ENCODE measurements at places on chromosomes 3 and 15.

DNA sequence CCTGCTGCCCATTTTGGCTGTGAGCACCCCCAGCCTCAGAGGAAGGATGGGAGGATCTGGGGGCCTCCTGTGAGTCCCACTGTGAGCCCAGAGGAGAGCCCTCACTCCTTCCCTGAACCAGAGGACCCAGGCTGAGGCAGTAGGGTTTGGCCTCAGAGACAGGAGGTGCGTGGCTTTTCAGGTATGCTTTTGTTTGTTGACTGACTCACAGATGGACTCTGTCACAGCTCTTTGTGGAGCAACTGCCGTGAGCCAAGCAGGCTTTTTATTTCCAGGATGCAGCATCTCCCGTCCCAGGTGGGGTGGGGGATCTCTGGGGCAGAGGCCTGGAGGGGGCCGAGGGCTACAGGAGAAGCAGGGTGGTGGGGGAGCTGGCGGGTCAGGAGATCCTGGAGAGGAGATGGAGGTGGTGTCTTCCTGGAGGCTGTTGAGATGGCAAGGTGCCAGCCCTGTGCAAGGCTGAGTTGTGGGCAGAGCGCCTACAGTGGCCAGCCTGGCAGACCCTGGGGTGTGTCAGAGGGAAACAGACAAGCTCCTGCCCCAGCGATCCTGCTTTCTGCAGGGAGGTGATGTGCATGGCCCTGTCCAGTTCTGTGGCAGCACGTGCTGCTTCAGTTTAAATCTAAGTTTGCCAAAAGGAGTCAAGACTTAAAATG lies 24.0 kb downstream of the PLXNA1 start:
- no peak for DNase-seq

DNA sequence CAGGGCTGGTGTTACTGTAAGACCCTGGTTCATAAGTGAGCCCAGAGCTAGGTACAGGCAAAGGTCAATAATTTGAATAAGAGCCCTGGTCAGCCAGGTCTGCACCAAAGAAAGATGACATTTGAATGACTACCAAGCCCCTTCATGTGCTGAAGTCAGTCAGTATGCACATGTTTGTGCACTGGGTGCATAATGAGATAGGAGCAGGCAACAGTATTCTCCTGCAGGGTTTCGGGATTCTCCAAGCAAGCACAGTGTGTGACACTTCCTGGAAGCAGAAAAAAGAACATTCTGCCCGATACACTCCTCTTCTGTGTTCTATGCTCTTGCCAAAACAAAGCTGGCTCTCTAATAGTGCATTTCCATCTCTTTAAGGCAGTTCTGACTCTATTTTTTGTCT lies 5.5 kb upstream of the IMPDH2 start:
- DNase-seq: no peak

- no peak for DNase-seq
These were observed 85.4 kb downstream of the PPM1L start for GRCh38 chr3:160841455-160841854.

GRCh38 chr3:60177726-60178125 lies 1073.5 kb downstream of the FHIT start:
- DNase-seq: no peak

DNA sequence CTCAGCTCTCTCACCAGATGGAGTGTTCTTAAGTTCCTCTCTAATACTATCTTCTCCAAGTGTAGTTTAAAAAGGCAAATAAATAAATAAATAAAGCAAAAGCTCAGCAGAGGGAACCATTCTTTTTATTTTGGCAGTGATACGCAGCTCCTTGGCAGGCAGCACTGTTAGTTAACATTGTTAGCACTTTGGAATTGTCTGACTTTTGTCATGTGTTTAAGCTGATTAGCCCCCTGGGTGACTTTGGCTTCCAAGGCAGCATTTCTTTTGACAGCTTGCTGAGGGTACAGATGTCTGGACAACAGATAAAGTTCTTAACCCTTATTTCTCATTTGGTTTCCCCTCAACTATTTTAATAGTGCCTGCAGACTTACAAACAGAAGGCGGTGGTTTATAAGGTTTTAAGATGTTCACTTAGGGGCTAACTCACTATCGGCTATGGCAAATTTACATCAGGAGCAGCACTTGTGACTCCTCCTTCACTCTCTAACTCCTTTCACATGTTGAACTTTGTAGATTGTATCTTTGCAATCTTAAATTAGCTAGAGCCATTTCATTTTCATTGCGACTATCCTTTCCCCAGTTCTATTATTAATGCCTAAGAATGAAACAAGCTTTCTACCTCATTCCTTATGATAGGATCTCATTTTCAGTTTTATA lies 213.4 kb downstream of the ZBBX start:
- DNase-seq: no peak

DNA sequence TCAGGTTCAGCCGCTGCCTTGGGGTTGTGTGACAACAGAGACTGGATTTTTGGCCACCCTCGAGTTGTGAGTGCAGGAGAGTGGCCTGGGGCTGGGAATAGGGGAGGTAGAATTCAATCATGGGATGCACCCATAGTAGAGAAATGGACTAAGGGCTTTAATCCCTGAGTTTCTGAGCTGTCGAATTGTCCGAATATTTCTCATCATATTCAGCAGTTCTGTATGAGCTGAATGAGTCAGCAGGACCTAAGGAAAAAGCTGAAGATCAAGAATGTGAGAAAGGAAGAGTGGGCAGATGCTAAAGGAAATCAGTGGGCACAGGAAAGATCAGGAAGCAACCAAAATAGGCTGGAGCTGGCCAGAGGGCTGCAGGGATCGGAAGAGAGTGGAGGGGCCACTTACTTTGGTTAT lies 44.4 kb upstream of the SACM1L start:
- no peak for DNase-seq

DNA sequence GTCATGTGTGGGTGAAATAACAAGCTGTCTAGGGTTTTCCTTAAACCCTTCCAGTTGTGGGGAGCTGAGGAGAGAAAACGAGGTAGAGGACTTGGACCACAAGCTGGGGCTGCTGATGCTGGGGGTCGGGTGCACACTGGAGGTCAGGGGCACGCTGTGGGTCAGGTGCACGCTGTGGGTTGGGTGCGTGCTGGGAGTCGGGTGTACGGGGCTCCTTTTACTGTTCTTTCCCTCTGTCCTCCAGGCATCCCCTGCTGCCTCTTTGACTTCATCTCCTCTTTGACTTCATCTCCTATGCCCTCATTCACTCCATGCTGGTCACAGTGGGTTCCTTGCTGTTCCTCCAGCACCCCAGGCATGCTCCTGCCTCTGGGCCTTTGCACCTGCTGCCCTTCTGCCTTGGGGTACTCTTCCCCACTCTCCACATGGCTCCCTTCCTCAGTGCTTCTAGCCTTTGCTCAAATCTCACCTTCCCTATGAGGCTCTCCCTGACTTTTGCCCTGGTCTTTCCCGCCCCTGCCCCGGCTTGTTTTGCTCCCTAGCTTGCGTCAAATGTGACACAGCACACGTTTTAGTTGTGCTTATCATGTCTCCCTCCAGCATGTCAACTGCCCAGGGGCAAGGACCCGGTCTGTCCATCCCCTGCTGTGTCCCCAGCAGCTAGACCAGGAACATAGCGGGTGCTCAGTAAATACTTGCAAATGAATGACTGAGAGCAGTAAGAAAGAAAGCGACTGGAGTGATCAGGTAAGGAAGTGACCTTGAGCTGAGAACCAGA lies 45.4 kb downstream of the WNT7A start:
- DNase-seq: no peak

GRCh38 chr3:85939074-85939482 lies 980.3 kb downstream of the CADM2 start:
- DNase-seq: no peak

DNA sequence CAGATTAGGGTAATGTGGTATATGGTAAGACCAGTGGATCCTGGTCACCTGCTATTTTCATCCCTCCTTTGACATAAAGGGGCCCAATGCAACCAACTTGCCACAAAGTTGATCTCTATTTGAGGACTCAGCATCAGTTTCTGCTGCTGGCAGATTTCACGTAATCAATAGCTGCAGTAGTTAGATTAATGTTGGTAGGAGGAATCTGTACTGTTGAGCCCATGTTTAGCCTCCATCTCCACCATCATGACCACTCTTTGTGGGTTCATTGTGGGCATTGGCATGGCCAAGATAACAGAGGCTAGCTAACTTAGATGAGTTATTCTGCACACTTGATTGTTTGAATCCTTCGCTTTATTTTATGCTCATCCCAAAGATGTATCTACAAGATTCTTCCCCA lies 29.9 kb downstream of the CGGBP1 start:
- DNase-seq: no peak

GRCh38 chr15:74725845-74726773 lies 781 bp upstream of the CYP1A1 start:
- DNase-seq: peak; percentile 23

DNA sequence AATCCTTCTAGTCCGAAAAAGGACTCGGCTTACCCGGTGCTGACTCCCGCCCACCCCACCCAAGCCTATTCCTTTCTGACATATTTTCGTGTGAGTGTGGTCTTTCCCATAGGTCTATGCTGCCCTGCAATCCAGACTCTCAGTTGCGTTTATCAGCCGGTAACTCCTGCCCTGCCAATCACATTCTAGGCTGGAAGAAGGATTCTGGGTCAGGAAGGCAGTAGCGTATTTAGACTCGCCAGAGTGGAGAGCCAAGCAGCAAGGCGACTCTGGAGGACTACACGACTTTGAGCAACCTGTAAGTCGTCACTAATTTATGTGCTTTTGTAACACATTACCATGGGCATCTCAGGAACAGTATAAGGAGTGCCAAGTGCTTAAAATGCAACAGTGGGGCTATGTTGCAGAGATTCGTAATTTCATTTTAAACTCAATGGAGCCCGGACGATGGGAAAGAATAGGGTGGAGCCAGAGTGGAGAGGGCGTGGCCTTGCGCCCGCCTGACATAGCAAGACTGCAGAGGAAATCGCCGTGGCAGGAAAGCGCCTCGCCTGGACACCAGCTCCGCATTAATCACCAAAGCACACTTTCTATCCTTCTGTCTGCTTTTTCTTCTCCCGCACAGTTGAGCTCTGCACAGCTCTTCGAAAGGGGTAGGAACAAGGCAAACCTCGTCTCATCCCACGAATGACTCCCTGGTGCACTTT lies 1044.2 kb downstream of the AGBL1 start:
- DNase-seq: no peak

- no peak for DNase-seq
These were observed 138.3 kb upstream of the FAM3D start for GRCh38 chr3:58804914-58805313.

DNA sequence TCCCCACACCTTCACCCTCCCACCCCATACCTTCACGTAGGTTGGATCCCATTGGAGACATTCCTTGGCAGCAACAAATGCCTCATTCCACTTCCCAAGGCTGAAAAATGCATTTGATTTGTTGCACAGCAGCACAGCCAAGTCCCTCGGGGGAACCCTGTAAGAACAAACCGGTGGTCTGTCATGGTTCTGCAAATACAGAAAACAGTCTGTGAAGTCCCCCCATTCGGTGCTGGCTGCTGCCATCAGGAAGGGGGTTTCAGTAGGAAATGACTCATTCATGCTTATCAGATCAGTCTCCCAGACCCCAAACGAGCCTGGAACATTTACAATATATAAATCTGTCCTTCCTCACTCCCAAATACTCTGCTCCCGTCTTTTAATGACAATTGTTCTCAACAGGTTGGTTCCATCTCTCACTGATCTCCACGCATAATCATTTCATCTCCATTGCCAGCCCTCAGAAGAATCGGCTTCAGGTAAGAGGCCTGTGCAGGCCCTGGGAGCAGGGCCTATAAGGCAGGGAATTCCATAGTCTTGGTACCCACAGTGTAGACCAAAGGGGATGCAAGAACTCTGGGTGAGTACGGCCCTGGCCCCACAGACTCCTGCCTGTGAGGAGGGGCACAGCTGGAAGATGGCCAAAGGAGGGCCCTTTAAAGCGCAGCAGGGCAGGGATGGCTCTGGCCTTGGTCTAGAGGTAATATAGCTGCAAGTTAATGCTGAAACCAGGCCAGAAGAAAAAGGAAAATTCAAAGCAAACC lies 41.6 kb downstream of the TRANK1 start:
- DNase-seq: no peak

DNA sequence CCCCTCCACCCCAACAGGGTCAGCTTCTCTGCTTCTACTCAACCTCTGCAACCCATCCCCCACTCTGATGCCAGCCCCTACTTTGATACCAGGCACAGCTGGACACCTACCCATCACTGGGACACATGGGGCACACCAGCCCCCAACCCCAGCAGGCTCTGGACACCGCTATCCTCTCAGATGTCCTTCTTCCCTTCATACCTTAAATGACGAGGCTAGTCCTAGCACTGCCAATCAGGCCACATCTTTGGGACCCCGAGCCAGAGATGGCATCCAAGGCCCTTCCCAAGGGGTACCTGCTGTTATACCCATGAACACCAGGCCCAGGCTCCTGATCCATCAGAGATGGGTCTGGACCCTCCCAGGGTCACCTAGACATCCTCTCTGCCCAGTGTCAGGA lies 10.6 kb downstream of the POC1A start:
- DNase-seq: no peak

DNA sequence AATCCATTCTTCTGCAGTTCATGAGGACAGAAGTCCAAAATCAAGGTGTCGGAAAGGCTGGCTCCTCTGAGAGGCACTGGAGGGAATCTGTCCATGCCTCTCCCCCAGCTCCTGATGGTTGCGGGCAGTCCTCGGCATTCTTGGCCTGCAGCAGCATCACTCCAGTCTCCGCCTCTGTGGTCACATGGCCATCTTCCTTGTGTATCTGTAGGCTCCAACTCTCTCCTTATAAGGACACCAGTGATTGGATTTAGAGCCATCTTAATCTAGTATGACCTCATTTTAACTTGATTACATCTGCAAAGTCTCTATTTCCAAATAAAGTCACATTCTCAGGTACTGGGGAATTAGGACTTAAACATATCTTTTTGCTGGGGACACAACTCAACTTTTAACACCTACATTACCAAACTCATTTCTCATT lies 56.0 kb upstream of the FLNB start:
- DNase-seq: no peak

DNA sequence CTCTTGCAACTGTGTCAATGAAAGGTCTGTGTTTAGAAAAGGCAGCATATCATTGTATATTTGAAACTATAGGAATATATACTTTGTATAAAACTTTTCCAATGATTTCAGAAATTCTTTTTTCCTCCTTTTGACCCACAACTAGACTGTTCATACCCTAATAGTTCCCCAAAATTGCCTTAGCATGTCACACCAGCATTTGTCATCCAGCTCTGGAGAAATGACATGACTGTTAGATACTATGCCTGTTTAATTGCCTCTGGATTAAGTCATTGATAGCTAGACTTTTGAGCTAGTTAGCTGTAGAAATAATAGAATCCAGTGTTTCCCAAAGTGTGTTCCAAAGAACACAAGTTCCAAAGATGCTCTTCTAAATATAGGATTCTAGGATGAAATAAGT lies 32.4 kb downstream of the B3GALNT1 start:
- no peak for DNase-seq

- DNase-seq: no peak
These were observed 12.5 kb upstream of the MAP6D1 start for GRCh38 chr3:183837894-183838293.
